ENCODE measurements at places on chromosomes 16 and 17.

- no peak for DNase-seq
Observed at GRCh38 chr17:32596628-32597027, 109.8 kb downstream of the CDK5R1 start.

- no peak for DNase-seq
Observed at GRCh38 chr17:14301279-14302090, 604 bp downstream of the HS3ST3B1 start.

- DNase-seq: no peak
Observed at GRCh38 chr17:82923366-82924113, 83.7 kb upstream of the ZNF750 start.

- no peak for DNase-seq
Observed at GRCh38 chr17:29358416-29358815, 31.7 kb upstream of the TAOK1 start.

DNA sequence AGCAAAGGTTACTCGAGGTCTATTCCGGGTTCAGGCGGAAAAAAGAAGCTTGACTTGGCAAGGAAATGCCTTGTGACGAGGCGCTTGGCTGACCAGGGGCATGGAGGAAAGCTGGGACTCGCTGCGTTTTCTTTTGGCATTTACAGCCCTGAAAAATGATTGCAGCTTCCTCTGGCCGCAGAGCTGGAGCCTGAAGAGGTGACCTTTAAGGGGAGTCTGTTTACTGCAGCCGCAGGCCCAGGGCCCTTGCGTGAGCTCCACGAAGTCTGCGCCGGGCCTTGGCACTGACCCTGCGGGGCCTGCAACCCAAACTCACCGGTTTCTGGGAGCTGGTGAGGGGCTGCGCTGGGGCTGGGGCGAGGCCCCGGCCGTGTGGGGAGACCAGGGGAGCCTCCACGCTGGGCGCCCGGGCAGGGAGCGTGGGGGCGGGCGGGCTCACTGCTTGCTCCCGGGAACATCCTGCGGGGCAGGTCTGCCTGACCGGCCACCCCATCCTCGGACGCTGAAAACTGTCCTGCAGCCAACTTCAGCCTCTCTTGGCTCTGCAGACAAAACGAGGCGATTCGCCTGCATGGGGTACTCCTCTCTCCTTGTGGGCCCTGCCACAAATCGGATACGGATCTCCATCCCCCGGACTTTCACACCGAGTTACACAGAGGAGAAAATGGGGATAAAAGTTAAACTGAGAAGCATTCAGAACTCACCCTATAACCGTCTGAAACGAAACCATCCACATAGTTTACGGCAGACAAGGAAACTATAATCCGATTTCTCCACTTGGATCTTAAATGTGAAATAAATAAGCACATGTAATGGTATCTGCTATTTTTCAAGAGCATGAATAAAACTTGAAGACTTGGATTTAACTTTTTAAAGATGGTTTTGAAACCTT, 206.3 kb upstream of the FOXF1 start:
- no peak for DNase-seq

- DNase-seq: peak; percentile 10
Observed at GRCh38 chr17:37833237-37833859, 88.5 kb upstream of the HNF1B start.

- no peak for DNase-seq
Observed at GRCh38 chr16:30040221-30040620, 9.2 kb upstream of the TLCD3B start.

GRCh38 chr17:49577963-49578362, 2.3 kb downstream of the NXPH3 start:
- DNase-seq: no peak

GRCh38 chr16:3573146-3573815, 3.9 kb downstream of the NLRC3 start:
- DNase-seq: no peak

DNA sequence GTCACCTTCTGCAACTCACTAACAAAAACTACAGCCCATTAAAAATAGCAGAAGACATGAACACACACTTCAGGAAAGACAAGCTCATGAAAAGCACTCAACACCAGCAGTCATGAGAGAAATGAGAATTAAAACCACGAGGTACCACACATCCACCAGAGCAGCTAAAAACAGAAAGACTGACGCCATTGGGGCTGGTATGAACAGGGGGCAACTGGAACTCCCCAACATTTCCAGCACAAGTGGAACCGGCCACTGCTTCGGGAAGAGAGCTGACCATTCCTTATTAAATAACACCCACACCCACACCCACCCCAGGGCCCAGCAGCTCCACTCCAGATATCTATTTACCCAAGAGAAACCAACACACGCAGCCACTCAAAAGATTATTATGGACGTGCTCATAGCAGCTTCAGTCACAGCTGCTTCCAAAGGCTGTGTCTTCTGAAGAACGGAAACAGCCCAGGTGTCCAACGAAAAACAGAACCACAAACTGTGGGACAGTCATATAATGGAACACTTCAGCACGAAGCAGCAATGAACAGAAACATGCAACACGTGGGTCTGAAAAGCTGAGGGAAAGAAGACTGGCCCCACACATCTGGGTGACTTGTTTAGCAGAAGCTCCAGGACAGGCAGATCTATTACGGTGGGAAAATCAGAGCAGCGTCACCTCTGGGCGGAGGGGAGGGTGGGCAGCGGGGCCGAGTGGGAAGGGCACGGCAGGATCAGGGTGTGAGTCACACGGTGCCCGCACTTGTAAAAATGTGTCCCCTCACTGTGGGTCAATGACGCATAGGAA, 41.1 kb downstream of the KLHDC4 start:
- no peak for DNase-seq

DNA sequence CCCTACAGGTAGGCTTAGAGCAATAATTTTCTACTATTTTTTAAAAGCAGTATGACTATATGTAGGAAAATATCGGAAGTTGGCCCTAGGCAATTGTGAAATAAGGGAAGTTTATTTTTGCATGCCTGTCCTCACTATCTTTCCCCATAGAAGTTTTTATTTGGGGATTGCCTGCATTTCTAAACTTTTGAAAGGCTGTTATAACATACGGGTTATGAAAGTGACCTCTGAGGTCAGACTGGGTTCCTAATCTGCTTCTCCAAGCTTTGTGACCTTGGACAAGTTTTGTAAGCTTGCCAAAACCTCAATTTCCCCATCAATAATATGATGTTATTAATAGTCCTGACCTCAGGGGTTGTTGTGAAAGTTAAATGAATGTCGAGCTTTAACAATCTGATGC, 67.1 kb downstream of the ARHGAP44 start:
- no peak for DNase-seq

- DNase-seq: no peak
Observed at GRCh38 chr17:73293031-73293430, 18.8 kb downstream of the CDC42EP4 start.

GRCh38 chr16:69223882-69224281, 36.9 kb downstream of the SNTB2 start:
- no peak for DNase-seq

- DNase-seq: peak; percentile 61
Observed at GRCh38 chr16:89722392-89723278, 1.3 kb downstream of the ZNF276 start.

- DNase-seq: no peak
Observed at GRCh38 chr16:74141015-74141414, 155.6 kb upstream of the PSMD7 start.

- DNase-seq: no peak
Observed at GRCh38 chr16:11340710-11341109, 4.5 kb upstream of the RMI2 start.

DNA sequence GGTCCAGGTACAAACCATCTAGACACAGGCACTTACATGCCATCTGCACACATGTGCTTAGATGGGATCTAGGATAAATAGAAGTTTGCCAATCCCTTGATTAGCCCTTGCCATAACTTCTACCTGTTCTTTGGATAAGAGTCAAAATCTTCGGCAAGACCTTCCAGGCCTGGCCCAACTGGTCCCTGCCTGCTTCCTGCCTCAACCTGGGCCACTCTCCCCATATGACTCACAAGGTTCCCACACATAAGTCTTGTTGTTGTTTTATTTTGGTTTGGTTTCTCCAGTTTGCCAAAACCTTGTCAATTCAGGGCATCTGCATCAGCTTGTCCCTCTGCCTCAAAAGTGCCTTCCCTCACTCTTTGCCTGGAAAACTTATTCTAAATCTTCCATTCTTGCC, 95.3 kb upstream of the XYLT1 start:
- no peak for DNase-seq

DNA sequence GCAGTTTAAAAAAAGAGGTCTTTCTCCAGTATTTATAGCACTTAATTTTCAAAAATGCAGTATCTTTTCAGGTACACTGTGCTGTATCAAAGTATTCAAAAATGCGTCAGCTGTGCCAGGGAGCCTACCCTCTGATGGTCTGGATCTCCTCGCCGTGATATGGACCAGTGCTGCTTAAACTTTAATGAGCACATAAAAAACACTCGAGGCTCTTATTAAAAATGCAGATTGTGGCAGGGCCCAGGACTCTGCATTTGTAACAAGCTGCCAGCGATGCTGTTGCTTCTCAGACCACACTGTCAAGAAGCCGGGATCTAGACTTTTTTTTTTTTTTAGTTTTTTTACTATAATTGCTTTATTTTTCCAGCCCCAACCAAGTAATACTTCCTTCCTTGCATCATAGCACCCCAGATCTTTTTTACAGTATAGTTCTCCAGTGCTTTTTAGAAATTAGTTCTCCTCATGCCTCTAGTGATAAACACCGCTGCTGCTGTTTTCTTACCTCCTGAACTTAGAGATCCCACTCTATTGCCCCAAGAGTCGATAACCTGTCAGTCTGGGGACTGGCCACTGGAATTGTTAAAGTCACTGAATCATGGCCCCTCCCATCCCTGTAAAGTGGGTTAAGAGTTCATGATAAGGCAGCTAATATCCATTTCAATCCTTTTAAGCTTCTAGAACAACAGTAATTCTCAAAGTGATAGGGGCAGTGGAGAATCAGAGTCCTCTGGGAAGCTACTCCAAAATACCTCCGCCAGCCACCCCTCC, 1.6 kb upstream of the SMARCD2 start:
- DNase-seq: no peak

GRCh38 chr17:47087093-47087492, 102.0 kb downstream of the CDC27 start:
- no peak for DNase-seq

- no peak for DNase-seq
Observed at GRCh38 chr17:74187761-74188160, 15.7 kb upstream of the RPL38 start.

- DNase-seq: no peak
Observed at GRCh38 chr16:75289189-75289588, 37.8 kb upstream of the BCAR1 start.

GRCh38 chr17:44518032-44518431, 14.8 kb upstream of the GPATCH8 start:
- DNase-seq: no peak

DNA sequence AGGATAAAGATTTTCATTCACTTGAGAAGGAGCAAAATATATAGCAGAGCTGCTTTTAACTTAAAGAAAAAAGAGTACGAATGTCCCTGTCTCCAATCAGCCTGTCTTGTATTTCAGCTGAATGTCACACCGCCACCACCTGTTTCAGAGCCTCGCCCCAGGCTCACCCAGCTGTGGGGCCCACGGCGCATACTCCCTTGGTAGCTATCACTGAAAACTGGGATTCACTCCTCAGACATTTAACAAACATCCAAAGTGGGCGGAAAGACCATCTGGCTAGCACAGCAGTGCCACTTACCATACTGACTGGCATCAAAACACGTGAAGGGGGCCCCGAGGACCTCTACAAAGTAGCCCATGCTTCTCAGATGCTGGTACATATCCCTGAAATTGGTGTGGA, 25.4 kb upstream of the SLC38A8 start:
- DNase-seq: no peak

- DNase-seq: no peak
Observed at GRCh38 chr17:30095507-30096244, 20.9 kb upstream of the NSRP1 start.

- peak; percentile 64 for DNase-seq
Observed at GRCh38 chr17:55717898-55718735, 4.5 kb downstream of the TMEM100 start.

DNA sequence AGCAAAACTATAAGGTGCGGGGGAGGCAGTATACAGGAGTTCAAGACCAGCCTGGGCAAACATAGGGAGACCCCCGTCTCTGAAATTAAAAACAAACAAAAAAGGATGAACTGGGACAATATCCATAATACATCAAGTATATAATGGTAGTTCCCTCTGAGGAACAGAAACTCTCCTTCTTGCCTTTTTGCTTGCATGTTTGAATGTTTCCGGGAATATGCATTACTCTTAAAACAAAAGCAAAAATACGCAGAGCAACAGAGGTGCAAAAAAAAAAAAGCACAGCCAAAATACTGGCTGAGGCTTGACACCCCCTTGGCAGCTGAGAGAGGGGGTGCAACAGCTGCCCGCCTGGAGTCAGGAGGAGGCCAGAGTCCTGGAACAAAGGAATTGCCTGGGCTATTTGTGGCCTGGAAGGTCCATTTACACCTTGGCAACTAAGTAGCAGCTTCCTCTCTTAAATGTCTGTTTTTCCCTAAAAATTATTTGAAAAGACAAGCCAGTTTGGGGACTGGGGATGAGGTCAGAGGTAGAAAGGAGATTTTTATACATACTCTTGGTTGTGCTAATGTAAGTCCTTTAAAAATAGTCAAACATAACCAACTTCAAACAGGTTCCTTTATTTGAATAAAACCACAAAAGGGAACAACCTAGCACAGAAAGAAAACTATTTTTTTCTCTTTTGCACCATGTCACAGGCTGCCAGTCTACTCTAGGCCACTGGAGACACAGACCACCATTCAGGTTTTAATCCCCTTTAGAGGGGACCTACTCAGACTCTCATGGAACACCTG, 19.5 kb downstream of the USP7 start:
- DNase-seq: no peak

DNA sequence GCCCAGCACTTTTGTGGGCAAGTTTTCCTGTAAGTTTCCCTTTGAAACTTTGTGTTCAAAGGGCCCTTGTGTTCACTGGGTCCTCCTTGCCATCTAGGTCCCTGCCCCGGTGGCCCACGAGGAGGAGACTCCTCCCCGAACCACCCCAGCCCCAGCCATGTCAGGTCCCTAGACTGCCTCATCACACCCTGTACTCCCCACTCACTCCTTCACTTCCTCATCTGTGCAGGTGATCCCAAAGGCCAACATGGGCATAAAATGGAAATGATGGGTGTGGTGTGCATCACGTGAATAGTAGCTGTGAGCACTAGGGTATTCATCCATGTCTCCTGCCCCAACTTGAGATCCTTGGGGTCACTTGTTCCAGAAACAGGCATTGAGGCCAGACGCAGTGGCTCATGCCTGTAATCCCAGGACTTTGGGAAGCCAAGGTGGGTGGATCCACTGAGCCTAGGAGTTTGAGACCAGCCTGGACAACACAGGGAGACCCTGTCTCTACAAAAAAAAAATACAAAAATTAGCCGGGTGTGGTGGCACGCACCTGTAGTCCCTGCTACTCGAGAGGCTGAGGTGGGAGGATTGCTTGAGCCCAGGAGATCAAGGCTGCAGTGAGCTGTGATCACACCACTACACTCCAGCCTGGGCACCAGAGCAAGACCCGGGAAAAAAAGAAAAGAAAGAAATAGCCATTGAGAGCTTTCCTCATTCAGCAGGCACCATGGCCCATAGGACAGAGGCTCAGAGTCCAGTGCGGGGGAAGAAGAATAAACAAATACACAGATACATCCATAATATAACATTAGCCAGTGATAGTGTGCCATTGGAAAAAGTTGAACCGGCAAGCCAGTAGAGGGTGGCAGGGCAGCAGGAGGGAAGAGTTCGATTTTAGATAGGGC, 74.5 kb downstream of the KATNIP start:
- no peak for DNase-seq
